AG08396 (cell line): ENCODE measurements at places on chromosomes 1 and 21.

- DNase-seq: peak; percentile 24
Measured at GRCh38 chr1:98110674-98111073, 189.8 kb upstream of the DPYD start.

DNA sequence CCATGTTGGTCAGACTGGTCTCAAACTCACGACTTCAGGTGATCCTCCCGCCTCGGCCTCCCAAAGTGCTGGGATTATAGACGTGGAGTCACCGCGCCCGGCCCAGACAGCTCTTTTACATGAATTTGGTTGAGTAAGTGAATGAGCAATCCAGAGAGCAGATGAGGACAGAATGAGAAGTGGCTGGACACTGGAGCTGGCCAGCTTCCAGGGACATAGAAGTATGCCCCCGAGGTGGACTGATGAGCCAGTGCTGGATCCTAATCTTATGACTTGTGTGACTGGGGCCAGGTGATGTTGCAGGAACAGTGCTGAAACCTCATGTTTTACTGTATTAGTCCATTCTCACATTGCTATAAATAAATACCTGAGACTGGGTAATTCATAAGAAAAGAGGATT, 35.9 kb upstream of the KANK4 start:
- DNase-seq: no peak

- no peak for DNase-seq
Measured at GRCh38 chr1:213998785-213999184, 11.0 kb downstream of the PROX1 start.

GRCh38 chr21:15199414-15200383, 134.9 kb upstream of the NRIP1 start:
- DNase-seq: no peak
